ENCODE measurements at places on chromosomes 16 and 17.

DNA sequence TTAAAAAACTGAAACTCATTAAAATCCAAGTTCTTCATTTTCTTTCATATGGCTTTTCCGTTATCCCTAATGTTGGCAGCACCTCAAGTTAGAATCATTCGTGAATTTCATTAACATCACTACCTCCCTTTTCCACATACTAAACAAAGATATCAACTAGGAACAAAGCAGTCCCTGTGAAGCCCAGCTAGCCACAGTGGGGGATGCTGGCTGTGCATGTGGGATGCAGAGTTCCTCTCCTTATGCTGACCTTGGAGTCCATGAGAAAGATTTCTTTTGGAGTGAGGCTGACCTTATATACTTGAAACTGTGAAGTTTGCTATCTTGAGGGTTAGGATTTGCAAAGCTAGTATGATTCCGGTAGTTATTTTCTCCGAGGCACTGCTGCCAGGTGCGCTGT is 117.6 kb downstream of the TANGO6 start:
- DNase-seq = no peak

GRCh38 chr16:1800701-1801100 is 7.2 kb upstream of the IGFALS start:
- no peak for DNase-seq

GRCh38 chr16:86941731-86942130 is 363.4 kb downstream of the FOXL1 start:
- DNase-seq = no peak

DNA sequence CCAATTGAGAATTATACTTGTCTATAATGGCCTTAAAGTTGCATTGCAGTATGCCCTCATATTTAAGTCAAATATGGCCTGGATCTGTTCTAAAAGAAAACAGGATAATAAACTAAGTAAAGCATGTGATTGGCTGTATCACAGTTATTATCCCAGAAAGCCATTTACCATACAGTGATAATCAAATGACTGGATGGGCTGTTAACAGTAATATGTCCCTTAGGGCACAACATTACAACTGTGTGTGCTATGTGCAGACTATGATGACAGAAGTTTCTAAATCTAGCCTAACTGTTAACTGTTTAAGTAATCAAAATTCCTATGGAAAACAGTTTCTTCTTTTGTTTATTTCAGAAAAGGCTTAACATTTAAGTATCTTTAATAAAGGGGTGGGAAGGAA is 145.7 kb downstream of the STXBP4 start:
- no peak for DNase-seq

DNA sequence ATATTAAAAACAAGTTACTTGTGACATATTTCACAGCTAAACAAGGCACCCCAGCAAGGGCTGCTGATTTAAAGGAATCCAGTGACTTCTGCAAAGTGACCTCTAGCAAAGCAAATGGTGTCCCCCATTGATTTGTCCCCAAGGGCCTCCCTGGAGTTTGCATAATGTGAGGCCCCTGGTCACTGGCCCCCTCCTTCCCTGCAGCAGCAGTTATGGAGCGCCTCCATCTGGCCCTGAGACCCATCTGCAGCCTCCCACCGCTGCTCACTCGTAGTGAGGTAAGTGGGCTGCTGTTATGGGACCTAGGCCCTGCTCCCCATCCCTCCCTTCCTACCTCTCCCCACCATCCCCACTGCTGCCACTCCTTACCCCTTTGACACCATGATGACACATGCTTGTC is 19.6 kb upstream of the EEF2K start:
- DNase-seq = no peak

GRCh38 chr17:75754378-75755204 is 10.4 kb downstream of the GALK1 start:
- DNase-seq = no peak

DNA sequence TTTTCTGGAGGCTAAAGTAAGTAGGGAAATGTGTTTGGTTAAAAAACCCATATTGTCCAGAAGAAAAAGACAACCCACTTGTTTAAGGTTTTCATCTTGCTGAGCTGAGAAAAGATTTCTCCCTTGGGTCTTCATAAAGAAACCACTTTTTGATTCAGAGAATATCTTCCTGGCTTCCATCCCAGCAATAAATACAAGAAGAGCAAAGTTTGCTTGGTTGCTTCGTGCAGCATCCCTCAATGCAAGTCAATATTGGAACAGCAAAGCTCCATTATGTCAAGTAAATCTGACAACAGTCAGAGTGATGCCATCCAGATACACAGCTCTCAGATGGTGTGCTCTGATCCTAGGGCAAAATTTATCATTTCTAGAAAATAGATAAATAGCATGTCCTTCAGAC is 118.9 kb upstream of the PIRT start:
- DNase-seq = no peak

DNA sequence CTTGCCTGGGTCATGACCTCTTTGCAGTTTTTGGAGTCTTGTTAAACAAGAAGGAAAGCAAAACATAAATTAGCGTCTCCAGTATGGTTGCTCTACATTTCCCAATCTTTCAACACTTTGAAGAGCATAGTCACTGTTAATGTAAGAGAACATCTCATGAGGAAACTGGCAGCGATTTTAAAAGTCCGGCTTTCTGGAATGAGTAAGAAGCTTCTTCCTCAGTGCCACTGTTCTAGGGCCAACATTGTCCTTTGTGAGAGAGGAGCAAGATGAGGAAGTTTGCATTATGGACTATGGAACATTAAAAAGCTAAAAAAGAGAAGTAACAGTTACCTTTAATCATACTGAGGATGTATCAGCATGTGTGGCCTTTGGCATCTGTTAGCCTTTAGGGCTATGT is 73.1 kb downstream of the WNT3 start:
- no peak for DNase-seq

DNA sequence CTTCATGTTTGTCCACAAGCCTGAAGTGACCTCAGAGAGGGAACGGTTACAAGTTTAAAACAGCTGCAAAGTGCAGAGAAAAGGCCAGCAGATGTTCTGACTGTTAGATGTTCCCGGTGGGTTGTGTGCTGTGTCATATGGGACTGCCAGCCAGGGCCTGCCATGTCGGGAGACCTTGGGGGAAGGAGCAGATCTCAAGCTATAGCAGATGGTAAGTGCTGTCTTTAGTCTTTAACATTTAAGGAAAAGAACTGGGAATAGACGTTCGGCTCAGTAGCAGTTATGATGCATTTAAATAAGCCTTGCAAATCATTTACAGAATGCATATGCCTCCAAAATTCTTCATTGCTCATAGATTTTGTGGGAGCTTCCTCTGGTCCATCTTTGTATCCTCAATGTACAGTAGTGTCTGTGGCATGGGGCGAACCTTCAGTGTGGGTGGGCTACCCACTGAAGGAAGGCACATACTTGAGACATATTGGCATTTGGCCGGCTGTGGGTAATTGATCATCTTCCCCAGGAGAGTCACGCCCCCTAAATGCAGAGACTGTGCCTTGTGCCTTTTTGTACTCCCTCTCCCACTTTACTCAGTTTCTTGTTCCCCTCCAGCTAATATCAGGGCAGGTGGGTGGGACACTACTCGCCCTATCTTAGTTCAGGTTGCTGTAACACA is 131.9 kb downstream of the NPIPB5 start:
- no peak for DNase-seq

DNA sequence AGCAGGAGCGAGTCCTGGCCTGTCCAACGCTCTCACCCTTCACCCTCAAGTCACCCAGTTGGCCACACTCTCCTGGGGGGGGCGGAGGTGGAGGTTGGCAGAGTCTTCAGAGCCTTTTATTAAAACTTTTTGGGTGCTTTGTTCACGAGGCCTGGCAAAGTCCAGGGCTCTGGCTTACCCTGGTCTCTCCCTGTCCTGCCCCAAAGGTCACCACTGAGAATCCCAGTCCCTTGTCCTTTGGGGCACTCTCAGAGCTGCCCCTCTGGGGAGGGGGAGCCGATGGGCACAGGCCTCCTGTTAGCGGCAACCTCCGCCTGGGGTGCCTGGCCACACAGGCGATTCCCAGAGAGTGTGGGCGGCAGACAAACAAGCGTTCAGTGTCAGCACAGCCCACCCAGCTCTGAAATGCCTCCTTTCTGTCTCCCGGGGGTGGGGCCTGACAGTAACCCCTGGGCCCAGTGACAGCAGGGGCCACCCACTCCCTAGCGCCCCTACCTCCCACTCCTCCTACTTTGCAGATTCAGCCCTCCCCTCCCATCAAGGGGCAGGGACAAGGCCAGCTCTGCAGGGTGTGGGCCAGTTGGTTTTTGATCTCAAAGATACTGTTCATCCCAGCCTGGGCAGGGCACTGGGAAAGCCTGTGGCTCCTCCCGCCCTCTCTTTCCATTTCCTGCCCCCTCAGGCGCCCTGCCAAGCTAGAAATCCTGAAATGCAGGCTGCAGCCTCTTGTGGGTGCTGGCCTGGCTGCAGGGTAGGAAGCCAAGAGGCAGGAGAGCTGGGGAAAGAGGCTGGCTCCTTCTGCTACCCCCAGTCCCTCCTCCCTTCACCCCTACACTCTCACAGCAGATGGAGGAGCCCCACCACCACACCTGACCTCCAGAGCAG is 36.6 kb upstream of the EMP2 start:
- no peak for DNase-seq

DNA sequence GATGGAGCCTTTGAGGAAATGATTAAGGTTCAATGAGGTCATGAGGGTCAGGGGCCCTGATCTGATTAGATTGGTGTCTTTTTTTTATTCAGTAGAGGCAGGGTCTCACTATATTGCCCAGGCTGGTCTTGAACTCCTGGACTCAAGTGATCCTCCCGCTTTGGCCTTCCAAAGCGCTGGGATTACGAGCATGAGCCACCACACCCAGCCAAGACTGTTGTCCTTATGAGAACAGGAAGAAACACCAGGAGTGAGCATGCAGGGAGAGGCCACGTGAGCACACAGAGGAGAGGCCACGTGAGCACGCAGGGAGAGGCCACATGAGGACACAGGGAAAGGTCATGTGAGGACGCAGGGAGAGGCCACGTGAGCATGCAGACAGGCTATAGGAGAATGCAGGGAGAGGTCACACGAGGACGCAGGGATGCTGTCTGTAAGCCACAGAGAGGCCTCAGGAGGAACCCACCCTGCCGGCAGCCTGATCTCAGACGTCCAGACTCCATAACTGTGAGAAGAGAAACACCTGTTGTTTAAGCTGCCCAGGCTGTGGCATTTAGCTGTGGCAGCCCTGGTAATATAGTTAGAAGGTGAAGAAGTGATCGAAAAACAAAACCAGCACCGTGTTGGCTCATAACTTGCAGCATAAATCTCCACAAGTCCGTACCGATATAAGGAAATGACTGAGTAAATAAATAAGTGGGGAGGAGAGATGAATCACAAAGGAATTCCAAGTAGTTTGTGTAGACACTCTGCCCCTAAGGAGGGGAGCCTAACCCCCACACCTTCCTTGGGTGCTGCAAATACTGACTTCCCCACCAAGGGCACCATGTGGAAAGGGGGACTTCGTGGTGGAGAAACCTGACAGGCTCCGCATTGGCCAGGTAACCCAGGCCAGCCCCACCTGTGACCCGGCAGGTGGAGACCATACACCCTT is 14.6 kb upstream of the CSNK1D start:
- DNase-seq = peak; percentile 92

- no peak for DNase-seq
These were observed 100.0 kb upstream of the MED13 start for GRCh38 chr17:62164747-62165722.

DNA sequence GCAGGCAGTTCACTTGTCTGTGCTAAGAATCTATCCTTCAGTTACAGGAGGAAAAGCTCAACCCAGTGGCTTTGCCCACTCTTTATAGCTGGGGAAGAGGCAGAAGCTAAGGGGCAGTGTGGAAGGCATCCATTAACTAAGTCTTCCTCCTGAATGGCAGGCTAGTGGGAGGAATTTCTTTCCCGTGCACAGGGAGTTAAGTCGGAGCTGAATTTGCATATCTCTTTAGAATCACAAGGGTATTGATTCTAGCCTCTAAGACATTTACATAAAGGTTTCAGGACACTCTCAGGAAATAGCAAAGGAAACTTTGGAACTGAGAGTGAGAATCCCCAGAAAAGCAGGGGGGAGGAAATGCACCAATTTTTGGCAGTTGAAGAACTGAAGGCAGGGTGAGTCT is 245.6 kb downstream of the CA10 start:
- no peak for DNase-seq

GRCh38 chr17:29760279-29761039 is 137.7 kb upstream of the CORO6 start:
- no peak for DNase-seq

DNA sequence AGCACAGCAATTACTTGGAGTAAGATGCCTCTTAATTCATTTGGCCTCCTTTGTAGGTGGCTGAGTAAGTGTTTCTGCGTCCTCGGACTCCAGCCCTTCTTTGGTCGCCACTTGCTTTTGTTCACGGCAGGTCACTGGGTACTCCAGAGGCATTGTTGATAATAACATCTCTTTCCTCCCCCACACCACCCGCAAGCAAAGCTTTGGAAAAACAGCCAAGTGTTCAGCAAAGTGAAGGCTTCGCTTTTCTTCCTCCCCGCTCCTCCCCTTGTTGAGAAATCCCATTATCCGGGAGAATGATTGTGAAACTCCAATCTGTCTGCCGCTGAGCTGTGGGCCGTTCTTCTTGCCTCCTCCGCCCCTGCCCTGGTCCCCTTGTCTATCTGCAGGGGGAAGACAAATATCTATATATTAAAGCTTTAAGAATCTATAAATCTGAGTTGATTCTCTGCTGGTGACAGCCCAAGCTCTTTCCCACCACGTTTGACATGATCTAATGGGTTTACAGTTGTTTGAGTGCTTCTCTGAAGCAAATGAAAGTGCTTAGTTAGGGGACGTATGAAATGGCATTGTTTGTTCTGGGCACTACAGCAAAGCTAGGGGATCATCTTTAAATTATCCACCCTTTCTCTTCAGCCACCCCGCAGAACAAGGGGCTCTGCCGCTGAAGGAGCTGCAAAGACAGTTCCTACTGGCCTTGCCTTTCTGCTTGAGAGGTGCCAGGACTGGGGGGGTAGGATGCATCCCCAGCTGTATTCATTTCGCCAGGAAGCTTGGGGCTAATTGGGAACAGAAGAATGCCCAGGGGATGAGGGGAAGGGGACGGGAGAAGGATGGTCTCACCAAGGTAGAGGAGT is 167.1 kb downstream of the CCDC182 start:
- DNase-seq = peak; percentile 67

DNA sequence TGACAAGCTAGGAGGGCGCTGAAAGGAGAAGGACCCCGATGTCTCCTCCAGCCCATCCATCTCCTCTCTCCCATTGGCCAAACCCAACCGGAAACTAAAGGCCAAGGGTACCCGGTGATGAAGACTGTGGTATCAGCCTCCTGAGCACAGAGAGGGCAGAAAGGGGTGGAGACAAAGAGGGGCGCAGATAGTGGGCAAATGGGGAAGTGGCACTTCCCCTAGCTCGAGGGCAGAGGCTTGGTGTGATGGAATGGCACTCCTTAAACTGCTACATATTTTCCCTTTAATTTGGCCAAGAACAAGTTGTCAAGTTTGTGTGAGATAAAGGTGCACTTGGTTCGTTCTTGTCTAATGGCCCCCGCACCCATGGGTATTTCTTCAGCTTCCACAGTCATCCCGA is 27.8 kb downstream of the IL4R start:
- no peak for DNase-seq

Data from NCI-H1436 treated with DMSO at 0.1 percent for 48 hours (cell line).